Left colon (tissue), 2 donors: ENCODE measurements at places on chromosomes 5 and 9. TPM values are rescaled to one million over a fixed set of nuclear protein-coding genes. Genes with fewer than 3 reads are reported as not detected.

PDGFRB gene
- 26.0 TPM for total RNA-seq

DNA sequence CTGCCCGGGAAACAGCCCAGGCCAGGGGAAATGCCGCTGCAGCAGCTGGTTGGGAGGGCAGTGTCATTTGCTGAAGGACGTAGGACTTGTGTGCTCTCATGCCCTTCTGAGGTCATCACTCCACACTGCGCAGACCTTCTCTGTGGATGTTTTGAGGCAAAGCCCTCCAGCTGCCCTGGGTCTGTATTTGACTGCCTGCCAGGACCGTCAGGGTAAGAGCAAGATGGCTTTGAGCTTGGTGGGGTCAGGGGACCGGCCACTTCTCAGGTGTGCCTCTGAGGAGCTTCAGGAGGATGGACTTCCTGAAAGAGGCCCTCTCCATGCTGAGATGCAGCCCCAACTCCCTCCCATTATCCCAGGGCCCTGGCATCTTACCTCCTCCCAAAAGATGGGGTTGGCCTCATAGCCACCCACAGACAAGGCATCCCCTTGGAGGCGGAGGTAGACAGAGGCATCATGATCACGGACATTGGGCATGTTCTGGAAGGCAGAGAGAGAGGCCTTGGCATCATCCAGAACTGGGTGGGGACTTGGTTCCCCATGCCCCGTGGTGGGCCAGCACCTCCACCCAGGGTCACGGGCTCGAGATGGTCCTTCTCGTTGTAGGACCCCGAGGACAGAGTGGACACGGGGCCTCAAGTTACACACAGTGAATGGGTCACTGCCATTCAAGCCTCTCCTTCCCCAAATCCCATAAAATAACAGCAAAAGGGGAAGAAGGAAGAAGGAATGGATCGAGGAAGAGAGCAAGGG, 19.4 kb downstream of the SARDH start:
- DNase-seq: no peak

DNA sequence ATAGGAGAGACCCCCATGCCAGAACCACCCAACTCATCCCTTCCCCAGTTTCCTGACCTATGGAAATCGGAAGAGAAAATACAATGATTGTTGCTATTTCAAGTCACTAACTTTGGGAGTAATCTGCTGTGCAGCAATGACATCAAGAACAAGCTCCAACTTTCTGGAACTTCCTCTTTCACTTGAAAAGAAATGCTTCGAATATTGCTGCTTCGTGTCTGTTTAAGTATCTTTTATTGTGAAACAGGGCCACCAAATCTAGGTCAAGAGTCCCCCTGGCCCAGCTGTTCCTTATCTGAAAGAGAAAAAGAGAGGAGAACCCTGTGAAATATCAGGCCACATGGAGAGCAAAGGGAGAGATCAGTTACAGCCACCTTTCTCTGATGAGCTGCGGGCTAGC, 59.4 kb upstream of the DNAH5 start:
- DNase-seq: no peak

SPINK5 gene
- 12.8 TPM for total RNA-seq

GRCh38 chr5:35164860-35165542, 65.3 kb downstream of the PRLR start:
- no peak for DNase-seq

- no peak for DNase-seq
These were observed 41.1 kb upstream of the CDC42SE2 start for GRCh38 chr5:131222731-131223130.

DNA sequence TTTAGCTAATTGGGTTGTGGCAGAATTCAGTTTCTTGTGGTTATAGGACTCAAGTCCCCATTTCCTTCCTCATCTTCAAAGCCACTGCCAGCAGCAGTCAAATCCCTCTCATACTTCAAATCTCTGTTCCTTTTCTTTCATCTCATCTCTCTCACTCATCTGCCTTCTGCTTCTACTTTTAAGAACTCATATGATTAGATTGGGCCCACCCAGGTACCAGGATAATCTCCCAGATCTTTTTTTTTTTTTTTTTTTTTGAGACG, 8.0 kb upstream of the REEP5 start:
- no peak for DNase-seq

GRCh38 chr5:127410959-127411358, 106.5 kb upstream of the PRRC1 start:
- no peak for DNase-seq

PCA3 gene
- not detected for total RNA-seq

GRCh38 chr9:107894572-107895261, 405.1 kb upstream of the KLF4 start:
- no peak for DNase-seq

DNA sequence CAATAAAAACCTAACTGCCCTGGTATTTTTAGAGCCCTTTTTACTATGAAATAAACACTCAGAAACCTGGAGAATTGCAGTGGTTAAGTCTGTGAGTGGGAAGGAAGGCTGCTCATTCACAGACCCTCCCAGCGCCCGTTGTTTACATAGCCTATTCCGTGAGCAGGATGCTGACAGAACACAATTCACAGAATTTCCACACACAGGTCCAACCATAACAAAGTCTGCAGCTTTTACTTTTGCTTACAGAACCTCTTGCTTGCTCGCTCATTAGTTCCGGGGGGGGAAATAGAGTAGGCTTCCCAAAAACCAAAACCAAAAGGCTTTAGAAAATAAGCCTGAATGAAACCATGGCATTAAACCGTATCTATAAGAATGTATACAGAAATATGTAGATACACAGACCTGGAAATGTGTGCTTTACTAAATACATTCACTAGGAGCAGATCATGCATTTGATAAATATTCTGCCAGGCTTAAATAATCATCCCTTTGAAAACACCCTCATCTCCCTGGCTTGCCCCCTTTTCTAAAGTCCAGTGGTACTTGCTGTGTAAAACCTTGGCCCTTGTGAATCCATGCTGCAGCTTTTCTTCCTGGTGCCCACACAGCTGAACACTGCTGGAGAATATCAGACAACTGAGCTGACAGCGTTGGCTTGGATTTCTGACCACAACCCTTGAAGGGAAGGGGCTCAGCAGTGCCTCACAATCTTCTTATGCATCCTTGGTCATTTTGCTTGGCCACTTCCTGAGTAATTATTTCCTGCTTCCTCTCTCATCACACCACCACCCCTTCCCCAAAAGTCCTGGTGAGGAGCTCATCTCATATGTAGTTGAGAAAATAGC, 128.0 kb downstream of the FANCC start:
- DNase-seq: no peak

- DNase-seq: no peak
These were observed 11.2 kb downstream of the LRRC26 start for GRCh38 chr9:137158625-137159024.
